ENCODE measurements at places on chromosomes 1 and 21.

DNA sequence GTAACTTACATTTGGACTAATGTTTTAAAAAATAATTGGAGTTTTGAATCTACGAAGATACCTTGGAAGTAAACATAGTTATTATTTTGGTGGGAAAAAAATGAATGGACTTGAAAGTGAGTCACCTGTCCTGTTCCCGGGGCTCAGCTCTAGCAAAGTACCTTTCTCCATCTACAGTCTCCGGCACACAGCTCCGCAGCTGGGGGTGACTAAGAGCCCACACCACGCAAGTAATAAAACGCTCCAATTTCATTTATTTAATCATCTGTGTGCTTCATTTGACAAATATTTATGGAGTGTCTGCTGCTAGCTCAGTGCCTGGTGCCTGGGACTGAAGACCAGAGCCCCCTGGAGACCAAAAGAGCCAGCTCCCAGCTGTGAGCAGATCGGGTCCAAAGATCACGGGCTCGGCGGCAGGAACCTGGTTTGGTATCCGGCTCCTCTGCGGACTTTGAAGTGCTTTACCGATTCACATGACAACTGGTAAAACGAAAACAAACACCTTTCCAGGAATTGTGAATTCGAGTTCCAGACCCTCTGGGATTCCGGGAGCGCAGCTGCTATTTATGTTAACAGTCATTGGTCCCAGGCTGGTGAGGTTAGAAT lies 1.7 kb upstream of the RIPK4 start:
- no peak for DNase-seq

GRCh38 chr1:235617808-235618207 lies 31.8 kb downstream of the GNG4 start:
- DNase-seq = no peak

GRCh38 chr1:187041104-187041503 lies 212.4 kb downstream of the PLA2G4A start:
- no peak for DNase-seq

DNA sequence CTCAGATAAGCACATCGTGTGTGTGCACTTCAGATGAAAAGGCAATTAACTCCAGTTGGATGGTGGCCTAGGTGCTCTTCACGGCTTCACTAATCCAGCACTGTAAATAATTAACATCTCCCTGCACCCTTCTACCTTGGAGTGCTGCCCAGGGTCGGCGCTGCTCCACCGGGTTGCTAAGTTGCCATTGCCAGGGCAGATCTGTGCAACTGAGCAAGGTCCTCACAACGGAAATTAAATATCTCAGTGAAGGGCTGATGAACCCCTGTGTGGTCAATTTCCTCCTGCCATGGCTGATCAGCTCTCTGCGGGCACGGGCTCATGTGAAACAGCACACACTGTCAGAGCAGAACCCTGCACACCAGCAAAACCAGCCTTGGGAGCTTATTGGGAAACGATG lies 63.2 kb downstream of the SYDE2 start:
- no peak for DNase-seq

DNA sequence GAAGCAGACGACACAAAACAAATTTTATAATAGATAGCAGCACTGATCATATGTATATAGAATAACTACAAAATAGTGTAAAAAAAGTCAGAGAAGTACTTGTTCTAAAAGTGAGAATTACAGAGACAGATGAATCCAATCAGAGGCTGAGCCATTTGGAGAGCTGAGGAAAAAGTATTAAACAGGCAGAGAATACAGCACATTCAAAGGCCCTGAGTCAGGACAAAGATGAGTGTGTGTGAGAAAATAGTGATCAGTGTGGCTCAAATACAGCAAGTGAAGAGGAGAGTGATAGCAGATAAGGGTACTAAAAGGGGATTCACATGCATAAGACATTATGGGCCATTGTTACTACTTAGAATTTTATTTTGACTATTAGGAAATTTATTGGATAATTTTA lies 430.6 kb upstream of the BRINP3 start:
- no peak for DNase-seq

GRCh38 chr21:34080710-34081109 lies 7.3 kb downstream of the MRPS6 start:
- DNase-seq = no peak
